Activated naive CD4-positive, alpha-beta T cell treated with anti-CD3 and anti-CD28 coated beads, Interleukin-2, amount 50 U/mL, for 16 hours (primary cell): ENCODE measurements at places on chromosomes 7 and 10.

DNA sequence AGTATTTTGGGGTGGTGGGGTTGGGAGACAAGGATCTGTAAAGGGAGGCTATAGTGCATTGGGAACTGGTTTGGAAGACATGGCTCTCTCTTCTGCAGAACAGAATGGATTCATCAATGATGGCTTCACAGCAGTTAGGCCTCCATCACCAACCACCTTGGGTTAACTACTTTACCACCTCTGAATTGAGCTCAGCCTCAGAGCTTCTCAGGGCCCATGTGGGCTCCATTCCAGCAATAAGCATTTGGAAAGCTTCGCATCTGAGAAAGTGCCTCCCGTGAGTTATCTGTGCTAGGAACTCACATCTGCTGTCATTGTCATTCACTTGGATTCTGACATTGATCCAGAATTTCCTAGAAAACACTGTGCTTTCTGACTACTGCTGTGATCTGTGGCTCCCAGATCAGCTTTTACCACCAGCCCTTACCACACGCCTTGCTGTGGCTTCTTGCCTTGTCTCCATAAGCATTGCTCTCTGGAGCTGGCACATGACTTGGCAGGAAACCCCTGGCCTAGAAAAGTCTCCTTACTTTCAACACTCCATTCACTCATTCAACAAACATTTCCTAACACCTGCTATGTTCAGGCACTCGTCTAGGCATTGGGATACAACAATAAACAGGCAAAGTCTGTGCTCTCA is 70.7 kb upstream of the ADO start:
- no peak for DNase-seq

GRCh38 chr10:16545116-16545736 is 23.5 kb upstream of the C1QL3 start:
- DNase-seq = no peak

DNA sequence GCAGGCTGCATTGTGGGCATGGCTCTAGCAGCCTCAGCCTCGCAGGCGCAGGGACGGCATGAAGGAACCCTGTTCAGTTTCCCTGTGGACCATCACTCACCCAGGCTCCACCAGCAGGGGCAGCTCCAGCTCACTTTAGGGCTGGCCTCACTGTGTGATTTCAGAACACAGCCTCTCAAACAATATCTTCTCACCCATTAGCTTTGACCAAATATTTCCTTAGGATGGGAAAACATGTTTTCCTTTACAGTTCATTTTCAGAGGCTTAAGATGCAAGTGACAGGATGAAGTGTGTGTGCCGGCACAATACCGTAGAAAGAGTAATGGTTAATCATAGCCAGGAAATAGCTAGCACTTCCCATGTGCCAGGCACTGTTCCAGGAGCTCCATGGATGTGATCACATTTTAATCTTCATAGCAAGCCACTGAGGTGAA is 58.2 kb downstream of the LANCL2 start:
- no peak for DNase-seq

DNA sequence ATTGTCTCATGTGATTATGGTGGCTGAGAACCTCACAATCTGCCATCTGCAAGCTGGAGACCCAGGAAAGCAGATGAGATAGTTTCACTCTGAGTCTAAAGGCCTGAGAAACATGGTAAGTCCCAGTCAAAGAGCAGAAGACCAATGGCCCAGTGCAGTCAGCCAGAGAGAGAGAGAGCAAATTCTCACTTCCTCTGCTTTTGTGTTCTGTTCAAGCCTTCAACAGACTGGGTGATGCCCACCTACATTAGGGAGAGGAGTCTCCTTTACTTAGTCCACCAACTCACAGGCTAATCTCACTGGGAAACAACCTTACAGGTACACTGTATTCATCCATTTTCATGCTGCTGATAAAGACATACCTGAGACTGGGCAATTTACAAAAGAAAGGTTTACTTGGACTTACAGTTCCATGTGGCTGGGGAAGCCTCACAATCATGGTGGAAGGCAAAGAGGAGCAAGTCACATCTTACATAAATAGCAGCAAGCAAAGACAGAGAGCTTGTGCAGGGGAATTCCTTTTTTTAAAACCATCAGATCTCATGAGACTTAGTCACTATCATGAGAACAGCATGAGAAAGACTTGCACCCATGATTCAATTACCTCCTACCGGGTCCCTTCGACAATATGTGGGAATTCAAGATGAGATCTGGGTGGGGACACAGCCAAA is 4.7 kb upstream of the FRMPD2 start:
- DNase-seq = no peak

GRCh38 chr10:87093632-87094372 is 841 bp downstream of the GLUD1 start:
- DNase-seq = peak; percentile 70

GRCh38 chr7:55058314-55058713 is 39.5 kb downstream of the EGFR start:
- no peak for DNase-seq

DNA sequence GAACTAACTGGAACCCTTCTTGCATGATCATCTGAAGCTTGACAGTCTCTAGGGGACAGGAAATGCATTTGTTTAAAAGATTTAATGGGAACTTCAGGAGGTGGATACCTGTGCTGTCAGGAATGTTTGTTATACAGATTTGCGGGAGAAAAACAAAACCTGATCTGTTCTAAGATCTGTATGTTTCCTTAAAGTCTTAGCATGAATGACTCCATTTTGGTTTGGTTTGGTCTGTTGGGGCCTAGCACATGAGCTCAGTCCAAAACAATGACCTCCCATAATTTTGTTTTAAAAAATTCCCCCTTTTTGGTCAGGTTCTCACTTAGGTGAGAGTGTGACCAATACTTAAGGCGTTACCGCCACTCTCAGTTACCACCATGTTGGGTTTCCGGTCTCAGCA is 138.7 kb downstream of the AKR1D1 start:
- DNase-seq = no peak

GRCh38 chr7:79590391-79590790 is 136.9 kb upstream of the MAGI2 start:
- no peak for DNase-seq

DNA sequence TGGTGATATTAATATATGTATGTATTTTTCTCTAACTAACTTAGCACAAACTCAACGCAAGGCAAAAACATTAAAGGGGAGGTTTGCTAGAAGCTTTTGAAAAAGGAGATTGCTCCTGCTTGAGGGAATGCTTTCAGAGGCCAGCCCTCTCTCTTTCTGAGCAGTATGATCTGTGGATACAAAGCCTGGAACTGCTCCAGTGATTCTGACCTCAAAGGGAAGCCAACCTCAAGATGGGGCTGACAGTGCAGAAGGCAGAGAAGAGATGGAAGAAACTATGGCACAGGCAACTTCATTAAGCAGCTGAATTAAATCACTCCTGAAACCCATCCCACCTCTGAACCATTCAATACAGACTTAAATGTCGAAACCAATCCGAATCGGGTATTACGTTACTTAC is 102.4 kb downstream of the USP6NL start:
- no peak for DNase-seq

- no peak for DNase-seq
Measured at GRCh38 chr10:42367532-42368230, 270.7 kb downstream of the ZNF33B start.

DNA sequence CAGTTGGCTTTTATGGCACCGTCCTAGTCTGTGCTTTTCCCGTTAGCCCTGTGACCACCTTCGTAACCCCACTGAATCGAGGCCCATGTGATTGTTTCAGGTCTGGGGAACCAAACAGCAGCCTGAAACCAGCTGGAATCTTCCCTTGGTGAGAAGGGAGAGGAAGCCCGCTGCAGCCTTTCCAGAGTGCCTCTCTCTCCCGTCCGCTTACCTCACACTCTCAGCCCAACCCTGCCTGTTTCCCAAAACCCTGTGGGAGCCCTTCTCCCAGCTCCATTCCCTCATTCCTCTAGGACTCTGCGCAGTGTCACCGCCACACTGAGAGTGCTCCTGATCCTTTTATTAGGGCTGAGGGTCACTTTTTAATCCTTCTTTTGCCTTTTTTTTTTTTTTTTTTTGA is 139.6 kb downstream of the WDR37 start:
- DNase-seq = no peak

- DNase-seq = no peak
Measured at GRCh38 chr7:124030964-124031363, 1.9 kb downstream of the TMEM229A start.

DNA sequence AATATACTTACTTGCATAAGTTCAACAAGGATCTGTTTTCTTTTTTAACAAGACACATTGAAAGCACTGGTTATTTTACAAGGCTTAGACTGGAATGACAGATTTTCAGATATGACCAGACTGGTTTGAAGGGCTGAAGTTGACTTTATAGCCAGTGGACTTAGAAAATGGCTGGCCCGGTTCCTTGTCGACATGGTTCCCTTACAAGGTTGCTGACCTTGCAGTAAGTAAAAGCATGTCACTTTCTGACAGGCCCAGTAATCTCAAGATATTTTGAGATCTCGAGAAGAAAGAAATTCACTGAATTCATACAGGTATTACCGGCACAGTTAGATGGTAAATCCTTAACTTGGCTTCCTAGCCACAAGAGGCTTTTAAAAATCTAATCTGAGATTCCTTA is 136.5 kb downstream of the COBL start:
- DNase-seq = no peak

DNA sequence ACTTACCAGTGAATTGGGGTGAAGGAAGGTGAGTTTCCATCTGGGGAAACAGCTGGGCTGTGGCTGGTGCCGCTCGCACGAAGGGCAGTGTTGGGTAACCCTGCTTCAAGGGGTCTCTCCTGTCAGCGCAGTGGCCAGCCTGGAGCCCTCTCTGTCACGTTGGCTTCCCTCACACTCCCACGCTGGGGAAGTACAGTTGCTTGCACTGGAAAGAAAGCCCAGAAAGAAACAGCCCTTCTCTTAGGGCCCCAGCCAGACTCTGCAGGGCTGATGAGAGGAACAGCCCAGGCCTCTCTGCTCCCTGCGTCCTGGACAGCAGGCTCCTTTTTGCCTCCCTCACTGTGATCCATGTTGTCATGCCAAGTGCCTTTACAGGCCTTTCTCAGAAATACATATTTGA is 40.3 kb upstream of the TRIM8 start:
- DNase-seq = no peak

DNA sequence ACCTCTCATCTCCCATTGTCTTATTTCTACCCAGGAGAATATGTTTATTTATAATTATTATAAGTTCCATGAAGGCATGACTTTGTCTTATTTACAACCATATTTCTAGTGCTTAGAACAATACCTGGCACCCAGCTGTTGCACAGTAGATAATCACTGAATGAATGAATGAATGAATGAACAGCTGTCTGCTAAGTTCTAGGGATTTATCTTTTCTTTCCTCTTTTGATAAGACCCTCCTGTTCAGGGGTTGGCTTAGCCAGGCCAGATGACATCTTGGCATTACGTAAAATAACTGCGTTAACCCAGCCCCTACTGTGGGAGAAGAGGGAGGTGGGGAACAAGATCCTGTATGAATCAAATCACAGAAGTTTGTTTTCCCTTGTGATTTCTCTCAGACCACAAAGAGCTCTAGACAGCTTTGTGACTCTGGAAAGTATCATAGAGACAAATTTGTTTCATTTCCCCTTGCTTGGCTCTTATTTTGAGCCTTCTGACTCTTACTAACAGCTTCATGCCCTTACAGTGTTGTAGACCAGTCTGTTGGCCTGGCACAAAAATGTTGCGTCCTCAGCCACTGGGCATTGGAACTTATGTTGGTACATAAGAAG is 8.4 kb downstream of the ZNF862 start:
- DNase-seq = no peak

DNA sequence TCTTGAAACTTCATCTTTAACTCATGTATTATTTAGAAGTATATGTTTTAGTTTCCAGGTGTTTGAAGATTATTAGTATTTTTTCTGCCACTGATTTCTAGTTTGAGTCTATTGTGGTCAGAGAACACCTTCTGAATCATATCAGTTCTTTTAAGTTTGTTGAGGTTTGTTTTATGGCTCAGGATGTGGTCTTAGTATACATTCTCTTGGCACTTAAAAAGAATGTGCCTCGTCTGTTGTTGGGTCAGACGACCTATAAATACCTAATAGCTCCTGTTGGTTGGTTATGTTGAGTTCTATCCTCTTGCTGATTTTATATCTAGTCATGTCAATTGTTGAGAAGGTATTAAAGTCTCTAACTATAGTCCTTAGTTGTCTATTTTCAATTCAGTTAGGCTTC is 15.9 kb downstream of the TDRD1 start:
- DNase-seq = no peak

- no peak for DNase-seq
Measured at GRCh38 chr10:133315847-133316246, 7.1 kb downstream of the ZNF511 start.

DNA sequence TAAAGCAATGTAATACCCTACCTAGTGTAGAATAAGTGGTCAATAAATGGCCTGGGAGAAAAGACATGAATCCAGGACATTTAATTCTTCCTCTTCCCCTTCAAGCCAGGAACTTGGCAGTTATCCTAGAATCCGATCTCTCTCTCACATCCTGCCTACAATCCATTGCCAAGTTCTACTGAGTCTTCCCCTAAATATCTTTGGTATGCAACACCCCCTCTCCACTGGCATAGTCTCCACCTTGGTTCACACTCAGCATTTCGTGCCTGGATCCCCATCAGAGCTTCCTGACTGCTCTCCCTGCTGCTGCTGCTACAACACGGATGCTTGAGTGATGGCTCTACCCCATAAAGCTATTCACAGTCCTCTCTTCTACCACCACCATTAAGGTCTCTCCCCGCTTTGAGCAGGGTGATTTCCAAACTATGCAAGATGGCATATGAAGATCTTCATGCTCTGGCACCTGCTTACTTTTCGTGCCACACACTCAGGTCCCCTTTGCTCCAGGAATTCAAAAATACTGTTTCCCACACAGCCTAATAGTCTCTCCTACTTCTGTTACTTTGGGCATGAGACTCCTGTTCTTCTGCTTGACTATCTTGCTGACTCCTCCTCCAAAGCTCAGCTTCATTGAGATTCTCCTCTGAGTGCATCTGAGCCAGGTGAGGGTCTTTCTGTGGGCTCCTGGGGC is 4.8 kb downstream of the ANK3 start:
- DNase-seq = no peak

DNA sequence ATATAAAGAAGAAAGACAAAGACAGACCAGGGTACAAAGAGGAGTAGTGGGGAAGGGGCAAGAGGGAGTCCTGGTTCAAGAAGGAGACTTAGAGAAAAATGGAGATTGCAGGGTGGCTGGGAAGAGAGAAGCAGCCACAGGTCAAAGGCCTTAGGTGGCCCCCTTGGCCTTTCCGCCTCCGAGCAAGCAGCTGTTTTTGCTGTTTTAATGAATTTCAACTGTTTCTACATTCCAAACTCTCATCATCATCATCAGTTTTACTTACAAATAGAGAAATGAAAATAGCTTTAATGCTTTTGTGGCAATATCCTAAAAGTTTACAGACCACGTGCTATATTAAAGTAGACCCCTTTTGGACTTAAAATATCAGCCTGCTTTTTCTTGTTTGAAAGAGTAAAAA is 399.7 kb downstream of the EXOC4 start:
- no peak for DNase-seq

DNA sequence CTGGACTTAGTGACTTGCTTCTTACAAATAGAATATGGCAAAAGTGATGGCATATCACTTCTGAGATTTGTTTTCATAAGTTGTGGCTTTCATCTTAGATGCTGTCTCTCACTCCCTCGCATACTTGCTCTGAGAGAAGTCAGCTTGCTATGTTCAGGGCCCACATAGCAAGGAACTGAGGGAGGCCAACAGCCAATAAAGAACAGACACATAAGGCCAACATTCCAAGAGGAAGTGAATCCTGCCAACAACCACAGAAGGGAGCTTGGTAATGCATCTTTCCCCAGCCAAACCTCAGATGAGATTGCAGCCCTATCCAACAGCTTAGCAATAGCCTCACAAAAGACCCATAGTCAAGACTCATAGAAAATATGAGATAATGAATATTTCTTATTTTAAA is 39.2 kb upstream of the DMTF1 start:
- DNase-seq = no peak
